Choroid plexus epithelial cell (primary cell): ENCODE measurements at places on chromosomes 12 and 14.

DNA sequence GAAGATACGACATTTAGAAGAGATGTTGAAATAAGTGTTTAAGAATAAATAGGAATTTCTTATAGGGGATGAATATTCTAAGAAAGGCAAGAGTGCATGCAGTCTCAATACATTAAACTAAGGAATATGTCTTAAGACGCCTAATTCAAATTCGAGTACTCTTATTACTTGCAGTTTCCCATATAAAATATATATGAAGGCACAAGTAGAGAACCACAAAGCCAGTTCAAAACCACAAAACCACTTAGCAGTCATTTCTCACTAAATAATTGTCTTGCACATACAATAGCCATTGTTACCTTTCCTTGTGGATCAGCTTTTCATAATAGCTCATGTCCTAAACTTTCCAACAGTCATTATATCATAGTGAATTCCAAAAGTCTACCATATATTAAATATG is 91.0 kb upstream of the MON2 start:
- no peak for DNase-seq

DNA sequence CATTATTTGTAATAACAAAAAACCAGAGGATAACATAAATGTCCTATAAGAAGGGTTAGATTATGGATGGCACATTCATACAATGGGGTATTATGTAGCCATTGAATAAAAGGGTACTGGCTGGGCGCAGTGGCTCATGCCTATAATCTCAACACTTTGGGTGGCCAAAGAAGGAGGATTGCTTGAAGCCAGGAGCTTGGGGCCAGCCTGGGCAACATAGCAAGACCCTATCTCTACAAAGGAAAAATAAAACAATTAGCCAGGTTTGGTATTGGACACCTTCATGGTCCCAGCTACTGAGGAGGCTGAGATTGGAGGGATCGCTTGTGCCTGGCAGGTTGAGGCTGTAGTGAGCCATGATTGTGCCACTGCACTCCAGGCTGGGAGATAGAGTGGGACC is 14.8 kb downstream of the PTPN11 start:
- DNase-seq = no peak

- peak; percentile 61 for DNase-seq
These were observed 148.1 kb upstream of the NRXN3 start for GRCh38 chr14:78022059-78022458.

DNA sequence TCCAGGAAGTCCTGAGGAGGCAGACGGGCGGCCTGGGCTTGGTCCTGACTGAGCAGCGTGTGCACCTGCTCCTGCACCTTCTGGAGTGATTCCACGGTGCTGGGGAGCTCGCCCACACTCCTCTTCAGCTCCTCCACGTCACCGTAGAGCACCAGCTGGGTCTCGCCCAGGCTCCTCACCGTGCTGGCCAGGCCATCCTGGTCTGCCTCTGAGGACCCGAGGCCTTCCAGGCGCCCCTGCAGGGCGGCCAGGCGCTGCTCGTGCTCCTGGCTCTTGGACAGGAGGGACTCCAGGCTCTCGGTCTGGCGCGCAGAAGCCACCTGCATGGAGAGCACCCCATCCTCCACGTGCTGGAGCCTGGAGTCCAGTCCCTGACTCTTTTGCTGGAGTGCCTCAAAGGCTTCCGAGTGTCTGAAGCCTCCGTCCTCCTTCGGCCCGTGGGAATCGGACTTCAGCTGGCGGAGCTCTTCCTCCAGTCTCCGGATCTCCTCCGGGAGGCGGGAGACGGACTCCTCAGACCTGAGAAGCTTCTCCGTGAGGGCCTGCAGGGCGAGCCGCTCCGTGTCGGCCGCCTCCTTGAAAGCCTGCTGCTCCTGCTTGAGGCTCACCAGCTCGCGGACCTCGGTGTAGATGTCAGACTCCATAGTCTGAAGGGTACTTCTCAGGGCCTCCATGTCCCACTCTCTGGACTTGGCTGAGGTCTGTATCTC is 8.4 kb downstream of the CKAP4 start:
- no peak for DNase-seq

- DNase-seq = peak; percentile 28
These were observed 9.7 kb upstream of the ZDHHC22 start for GRCh38 chr14:77151245-77151644.

- no peak for DNase-seq
These were observed 618 bp upstream of the PGAM5 start for GRCh38 chr12:132710043-132710404.
